ENCODE measurements at places on chromosomes 16 and 17.

- DNase-seq, result no peak
These were observed 105.2 kb downstream of the CLEC16A start for GRCh38 chr16:11049396-11050059.

- DNase-seq, result no peak
These were observed 10.3 kb upstream of the RARA start for GRCh38 chr17:40298726-40299125.

- no peak for DNase-seq
These were observed 51.2 kb downstream of the PGS1 start for GRCh38 chr17:78429618-78429995.

DNA sequence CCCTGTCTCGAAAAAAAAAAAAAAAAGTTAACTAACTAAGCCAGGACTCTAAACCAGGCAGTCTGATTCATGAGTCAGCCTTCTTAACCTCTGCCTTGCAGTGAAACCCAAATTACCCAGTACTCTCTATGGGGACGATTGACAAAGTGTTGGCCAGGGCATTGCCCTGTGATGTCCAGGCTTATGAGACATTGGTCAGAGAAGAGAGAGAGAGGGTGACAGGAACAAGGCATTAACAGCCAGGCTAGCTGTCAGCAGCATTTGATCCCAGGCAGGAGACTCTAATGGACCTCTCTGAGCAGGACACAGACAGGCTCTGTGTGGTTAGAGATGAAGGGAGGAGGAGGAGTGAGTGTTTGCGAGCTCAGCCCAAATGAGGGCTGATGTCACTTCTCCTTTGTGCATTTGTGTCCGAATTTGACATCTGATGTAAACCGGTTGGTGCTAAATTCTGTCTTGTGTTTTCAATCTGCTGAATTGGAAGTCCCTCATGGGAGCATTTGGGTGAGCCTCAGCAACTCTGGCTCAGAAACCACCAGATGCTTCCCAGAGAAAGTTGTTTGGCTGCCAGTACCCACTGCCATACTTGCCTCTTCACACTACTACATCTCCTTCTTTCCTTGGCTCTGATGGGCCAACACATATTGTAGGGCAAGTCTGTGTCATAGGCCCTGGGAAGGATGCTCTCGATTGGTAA is 4.3 kb upstream of the MYL4 start:
- DNase-seq, result no peak

- DNase-seq, result no peak
These were observed 49.8 kb upstream of the ZCCHC14 start for GRCh38 chr16:87542531-87543102.

- no peak for DNase-seq
These were observed 11.4 kb downstream of the GGA3 start for GRCh38 chr17:75250009-75250471.

DNA sequence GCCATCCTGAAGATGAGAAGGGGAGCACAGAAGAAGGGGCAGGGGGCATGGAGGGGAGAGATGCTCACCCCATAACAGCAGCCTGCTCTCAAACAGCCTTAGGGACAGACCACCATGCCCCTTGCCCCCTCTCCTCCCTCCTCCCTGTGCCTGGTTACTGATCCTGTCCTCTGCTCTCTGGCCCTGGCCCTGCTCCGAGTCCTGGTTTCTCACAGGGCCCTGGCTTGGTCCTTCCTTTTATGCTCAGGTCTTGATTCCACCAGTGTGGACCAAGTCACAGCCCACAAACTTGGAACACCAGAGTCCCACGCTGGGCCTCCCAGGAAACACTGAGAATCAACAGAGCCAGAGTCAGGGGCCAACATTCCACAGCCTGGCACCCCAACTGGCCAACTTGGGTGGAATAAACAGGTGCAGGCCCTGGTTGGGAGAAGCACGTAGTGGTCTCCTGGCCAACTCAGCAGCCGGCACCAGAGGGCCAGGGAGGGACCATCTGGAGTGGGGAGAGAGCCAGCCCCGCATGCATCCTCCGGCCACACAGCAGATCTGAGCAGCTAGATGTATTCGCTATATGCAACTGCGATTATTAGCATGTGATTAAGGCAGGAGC is 44.9 kb upstream of the CDC42EP4 start:
- DNase-seq, result no peak

GRCh38 chr16:783404-784161 is 4.6 kb downstream of the RPUSD1 start:
- DNase-seq, result no peak

- DNase-seq, result no peak
These were observed 4.0 kb downstream of the BECN1 start for GRCh38 chr17:42819939-42820535.

GRCh38 chr16:66798161-66798560 is 3.2 kb downstream of the TERB1 start:
- no peak for DNase-seq

DNA sequence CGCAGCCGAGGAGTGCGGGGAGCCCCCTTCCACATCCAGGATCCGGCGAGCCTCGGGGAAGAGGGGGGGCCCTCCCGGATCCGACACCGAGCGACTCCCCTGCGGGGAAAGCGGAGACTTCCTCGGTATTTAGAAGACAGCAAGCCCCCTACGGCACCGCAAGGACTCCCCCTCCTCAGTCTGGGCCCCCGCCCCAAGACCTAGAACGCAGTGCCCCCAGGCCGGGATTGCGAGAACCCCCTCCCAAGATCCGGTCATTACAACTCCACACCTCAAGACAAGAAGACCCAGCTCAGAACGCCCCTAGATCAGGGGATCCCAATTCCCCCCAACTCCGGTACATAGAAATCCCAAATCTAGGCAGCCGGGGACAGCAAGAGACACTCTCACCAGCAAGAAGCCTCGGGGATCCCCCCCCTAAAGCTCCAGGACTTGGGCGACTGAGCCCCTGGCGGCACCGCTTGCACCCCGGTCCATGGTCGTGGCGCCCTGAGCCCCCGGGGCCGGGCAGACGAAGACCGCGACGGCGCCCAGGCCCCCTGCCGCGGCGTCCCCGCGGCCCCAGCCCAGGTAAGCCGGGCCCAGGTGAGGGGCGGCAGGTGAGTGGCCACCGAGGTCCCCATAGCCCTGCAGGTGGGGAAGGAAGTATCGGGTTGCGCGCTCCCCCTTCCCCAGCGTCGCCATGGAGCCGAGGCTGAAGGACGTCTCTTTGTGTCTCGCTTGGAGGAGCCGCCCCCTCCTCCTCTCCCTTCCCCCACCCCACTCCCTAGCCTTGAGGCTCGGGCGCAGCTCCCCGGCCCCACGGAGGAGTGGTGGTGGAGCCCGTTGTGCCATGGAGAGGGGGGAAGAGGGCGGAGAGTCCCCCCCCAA is 641 bp downstream of the SBK1 start:
- no peak for DNase-seq

DNA sequence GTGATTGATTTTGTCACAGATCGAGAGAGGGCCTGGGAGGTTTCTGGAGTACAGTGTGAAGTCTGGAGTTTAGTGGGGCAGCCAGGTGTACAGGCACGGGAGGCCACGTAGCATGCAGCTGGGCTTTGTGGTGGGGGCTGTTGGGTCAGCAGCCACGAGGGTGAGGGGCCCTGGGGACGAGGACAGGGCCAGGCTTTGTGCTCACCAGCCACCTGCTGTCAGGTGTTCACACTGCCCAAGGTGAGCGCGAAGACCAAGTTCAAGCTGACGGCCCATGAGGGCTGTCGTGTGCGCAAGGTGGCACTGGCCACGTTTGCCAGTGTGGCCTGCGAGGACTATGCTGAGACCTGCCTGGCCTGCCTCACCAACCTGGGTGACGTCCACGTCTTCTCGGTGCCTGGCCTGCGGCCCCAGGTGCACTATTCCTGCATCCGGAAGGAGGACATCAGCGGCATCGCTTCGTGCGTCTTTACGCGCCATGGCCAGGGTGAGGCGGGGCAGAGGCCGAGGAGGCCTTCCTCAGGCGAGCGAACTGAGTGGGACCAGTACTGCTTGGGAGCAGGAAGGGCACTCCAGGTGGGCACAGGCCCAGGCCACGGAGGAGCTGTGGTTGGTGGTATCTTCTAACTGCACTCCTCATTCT is 15.9 kb downstream of the LLGL1 start:
- no peak for DNase-seq

DNA sequence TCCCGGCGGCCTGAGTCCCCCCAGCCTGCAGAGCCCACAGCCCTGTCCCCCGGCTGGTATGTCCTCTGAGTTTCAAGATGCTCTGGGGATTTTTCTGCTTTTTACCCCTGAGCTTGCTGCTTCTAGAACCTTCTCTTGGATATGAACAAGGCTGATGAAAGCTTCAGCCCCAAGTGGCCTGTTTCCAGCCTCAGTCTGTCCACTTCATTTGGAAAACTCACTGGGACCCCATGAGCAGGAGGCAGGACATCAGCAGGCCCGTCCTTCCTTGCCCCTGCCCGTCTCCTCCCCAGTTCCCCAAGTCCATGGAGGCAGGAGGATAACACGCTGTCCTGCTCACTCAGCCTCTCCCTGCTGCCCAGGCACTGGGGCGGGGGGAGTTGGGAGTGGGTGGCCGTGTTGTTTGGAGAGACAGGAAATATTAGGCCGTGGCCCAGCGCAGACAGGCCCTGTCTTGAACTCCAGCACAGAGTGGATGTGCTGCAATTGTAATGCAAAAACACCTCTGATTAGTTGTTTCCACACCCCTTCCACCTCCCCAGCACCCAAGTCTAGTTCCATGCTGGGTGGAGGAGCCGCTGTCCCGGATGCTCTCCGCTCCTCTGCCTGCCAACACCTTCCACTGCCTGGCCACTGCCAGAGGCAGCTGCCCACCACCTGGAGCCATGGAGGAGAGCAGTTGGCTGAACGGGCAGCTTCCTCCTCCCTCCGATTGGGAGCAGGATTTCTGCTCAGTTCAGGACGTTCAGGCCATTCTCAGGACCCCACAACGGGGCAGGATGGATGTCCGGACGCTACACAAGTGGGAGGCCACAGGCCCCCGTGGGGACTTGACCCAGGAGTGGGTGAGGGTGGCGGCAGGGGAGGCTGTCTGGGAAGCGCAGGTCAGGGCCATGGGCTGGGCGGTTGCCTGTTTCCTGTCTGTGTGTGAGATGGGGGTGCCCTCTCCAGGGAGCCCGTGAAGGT is 216.9 kb upstream of the GSE1 start:
- DNase-seq, result no peak

DNA sequence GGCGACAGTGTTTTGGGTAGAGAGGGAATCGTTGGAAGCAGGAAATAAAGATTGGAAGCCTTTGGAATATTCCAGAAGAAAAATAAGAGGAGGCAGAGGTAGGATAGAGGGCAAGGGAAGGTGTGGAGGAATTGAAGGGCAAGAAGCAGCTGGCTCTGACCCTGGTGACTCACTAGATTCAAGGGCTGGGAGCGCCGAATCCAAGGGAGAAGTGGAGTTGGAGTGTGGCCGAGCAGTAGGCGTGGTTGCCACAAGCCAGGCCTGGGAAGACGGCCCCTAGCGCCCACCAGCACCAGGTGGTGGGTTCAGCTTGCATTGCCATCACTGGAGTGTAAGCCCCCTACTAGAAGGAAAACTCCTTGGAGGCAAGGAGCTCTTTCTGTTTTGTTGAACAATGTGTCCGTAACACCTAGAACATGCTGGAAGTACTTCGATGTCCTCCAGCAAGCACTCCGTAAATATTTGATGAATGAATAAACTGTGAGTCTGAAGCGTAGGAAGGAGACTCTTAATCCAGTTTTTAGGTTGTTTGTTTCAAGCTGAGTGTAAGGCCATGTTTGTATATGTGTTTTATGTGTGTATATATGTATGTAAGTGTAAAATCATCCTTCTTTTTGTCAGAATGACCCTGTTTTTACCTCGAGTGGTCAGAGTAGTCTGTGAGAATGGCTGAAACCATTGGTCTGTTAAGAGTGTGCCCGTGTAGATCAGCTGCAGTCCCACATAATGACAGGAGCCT is 139.5 kb downstream of the CMIP start:
- no peak for DNase-seq

GRCh38 chr16:10876799-10877341 is at the start of gene CIITA:
TSS of gene CIITA (plus strand) at chr16:10877202. CDS start at chr16:10877331, 129 bp downstream.
- peak; percentile 55 for DNase-seq

GRCh38 chr16:46613352-46613751 is 7.8 kb downstream of the SHCBP1 start:
- DNase-seq, result no peak

DNA sequence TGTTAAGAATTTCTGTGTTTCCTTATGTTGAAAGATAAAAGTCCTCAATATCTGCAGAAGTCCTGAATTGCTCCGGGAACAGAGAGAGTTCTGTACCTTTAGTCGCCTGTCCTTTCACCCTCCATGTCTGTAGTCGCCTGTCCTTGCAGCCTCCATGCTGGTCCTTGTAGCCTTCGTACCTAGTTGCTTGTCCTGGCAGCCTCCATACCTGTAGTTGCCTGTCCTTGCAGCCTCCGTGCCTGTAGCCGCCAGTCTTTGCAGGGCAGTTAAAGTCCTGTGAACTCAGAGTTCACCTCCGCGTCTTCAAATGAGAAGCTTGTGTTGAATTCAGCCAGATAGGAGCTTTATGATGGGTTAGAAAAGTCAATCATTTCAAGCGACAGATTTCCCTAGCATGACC is 19.5 kb upstream of the ITGAX start:
- DNase-seq, result no peak

- no peak for DNase-seq
These were observed 24.6 kb upstream of the LRRC75A start for GRCh38 chr17:16516594-16517051.

DNA sequence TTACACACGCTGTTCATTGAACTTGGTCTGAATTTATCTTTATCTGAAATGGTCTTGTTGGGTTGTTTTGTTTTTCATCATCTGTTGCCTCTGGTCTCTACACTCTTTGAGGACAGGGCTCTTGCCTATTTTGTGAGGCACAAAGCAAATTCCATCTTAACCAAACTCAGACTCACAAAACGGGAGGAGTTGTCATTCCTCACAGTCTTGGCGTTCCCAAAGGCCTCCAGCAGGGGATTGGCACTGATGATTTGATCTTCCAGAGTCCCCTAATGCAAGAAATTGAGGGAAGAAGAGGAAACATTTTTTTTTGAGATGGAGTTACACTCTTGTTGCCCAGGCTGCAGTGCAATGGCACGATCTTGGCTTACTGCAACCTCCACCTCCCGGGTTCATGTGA is 8.7 kb downstream of the MYH3 start:
- no peak for DNase-seq

DNA sequence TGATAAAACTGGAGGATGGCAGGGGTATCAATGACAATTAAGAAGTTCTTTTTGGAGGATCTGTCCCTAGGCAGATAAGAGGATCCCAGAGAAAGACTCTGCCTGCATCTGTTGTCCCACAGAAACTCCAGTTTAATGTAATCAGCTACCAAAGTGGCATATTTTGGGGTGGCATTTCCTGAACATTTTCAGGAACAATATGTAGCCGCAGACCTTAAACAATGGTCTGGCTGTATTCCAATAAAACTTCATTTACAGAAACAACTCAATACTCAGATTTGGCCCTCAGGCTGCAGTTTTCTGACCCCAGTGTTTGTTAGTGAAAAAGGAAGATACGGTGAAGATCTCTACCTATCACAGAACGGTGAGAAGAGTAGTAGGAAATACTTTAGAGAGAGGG is 46.1 kb downstream of the KCNJ16 start:
- no peak for DNase-seq

DNA sequence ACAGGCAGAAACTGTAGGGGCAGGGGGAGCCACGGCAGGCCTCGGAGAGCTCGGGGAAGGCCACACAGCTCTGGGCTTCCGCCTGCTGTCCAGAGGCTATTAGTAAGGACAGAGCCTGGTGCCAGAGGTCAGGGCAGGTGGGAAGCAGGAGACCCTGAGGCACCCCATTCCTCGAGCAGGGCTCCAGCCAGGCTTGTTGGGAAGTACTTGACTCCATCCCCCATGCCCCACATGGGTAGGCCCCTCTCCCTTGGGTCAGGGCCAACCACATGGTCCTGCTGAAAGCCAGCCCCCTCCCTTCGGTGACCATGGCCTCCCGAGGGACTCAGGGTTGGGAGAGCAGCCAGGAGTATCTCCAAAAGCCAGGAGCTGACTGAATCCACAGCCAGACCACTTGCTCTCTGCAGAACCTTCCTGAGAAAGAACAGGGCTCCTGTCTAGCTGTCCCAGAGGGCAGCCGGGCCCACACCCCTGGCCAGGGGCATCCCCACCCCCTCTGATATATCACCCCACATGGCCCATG is 17.4 kb upstream of the MPRIP start:
- DNase-seq, result no peak

All from AG09309 (cell line).